ENCODE measurements at places on chromosomes 6 and 20.
A peak's percentile ranks its signal among the peaks of the same experiment; 100 is the strongest.

DNA sequence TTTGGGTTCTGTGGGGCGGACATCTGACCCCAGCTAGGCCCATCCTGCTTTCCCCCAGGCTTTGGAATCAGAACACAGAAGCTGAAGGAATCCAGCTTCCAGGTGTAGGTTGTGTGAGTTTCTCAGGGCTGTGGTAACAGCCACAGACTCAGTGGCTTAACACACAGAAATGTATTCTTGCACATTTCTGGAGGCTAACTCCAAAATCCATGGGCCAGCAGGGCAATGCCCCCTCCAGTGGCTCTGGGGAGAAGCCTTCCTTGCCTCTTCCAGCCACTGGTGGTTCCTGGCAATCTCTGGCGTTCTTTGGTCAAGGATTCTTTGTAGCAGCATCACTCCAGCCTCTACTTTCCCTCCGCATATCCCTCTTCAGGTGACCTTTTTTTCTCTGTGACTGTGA is 1.3 kb upstream of the EMILIN3 start:
- DNase-seq: no peak

GRCh38 chr6:24822696-24823095 is 24.0 kb upstream of the ARMH2 start:
- no peak for DNase-seq

GRCh38 chr6:17771609-17772008 is 64.9 kb upstream of the NUP153 start:
- no peak for DNase-seq

- peak; percentile 42 for DNase-seq
These were observed 21.3 kb downstream of the PRR18 start for GRCh38 chr6:166286839-166287271.

- no peak for DNase-seq
These were observed 302.0 kb downstream of the ALDH8A1 start for GRCh38 chr6:134647861-134648260.

GRCh38 chr6:136347847-136348246 is 58.2 kb upstream of the BCLAF1 start:
- no peak for DNase-seq

- no peak for DNase-seq
These were observed 29.2 kb downstream of the FARS2 start for GRCh38 chr6:5290500-5290899.

DNA sequence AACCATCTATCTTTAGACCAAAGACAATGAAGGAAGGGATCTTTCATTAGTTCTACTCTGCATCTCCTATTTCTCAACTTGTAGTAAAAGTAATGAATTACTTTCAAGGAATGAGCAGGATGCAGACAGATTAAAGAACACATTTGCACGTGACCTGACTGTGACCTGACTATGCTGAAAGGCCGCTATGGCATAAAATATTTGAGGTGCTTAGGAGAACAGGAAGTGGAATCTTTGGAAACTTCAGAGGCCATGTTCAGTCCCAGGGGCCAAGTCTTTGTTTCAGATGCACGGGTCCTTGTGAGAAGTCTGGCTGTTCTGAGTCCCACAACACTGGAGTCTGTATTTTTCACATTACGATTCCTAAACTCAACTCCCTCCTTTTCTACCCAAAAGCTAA is 41.0 kb downstream of the NINL start:
- DNase-seq: no peak

- no peak for DNase-seq
These were observed 41.1 kb downstream of the SUN5 start for GRCh38 chr20:32963176-32963575.

- no peak for DNase-seq
These were observed 19.5 kb upstream of the MAP3K4 start for GRCh38 chr6:160972111-160972510.

DNA sequence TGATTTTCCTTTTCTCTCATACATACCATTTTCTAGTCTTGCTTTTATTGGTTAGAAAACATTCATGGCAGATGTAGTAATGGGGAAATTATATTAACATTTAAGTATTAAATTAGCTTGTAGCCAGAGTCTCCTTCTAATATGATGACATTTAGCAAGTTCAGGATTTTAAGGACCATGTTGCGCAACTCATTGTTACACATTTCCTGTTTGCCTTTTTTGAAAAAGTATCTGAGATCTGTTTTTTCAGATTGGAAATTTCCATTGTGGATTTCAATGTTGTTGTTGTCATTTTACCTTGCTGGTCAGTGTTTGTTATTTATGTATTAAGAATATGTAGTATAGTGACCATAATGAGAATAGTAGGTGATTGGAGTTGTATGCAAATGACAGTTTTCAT is 38.7 kb downstream of the CDKAL1 start:
- peak; percentile 23 for DNase-seq

GRCh38 chr6:141848029-141848890 is 284.5 kb upstream of the GJE1 start:
- no peak for DNase-seq

GRCh38 chr20:10922941-10923340 is 249.1 kb upstream of the JAG1 start:
- no peak for DNase-seq

DNA sequence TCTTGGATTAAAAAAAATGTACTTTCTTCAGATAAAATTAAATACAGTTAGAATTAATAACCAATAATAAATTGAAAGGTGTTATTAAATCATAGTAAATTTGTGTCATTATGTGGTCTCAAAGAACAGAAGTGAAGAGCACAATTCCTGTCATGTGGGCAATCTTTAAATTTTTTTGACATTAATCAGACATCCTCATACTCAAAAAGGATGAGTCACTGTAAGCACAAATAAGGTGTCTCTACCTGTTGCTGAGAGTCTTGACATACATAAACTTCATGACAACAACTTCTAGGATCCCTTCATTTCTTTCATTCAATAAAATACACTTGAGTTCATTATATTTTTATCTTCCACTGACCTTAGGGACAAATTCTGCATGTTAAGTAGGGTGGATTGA is 76.1 kb downstream of the SLC22A3 start:
- no peak for DNase-seq

- DNase-seq: no peak
These were observed 6.8 kb downstream of the GCM2 start for GRCh38 chr6:10875026-10875425.

- no peak for DNase-seq
These were observed 14.5 kb downstream of the ARHGAP18 start for GRCh38 chr6:129695373-129696027.

GRCh38 chr6:113888493-113888892 is 31.3 kb downstream of the MARCKS start:
- no peak for DNase-seq

- DNase-seq: no peak
These were observed 272.1 kb upstream of the TAB2 start for GRCh38 chr6:149045404-149045803.

- DNase-seq: peak; percentile 28
These were observed 58.9 kb downstream of the RREB1 start for GRCh38 chr6:7166410-7167293.

DNA sequence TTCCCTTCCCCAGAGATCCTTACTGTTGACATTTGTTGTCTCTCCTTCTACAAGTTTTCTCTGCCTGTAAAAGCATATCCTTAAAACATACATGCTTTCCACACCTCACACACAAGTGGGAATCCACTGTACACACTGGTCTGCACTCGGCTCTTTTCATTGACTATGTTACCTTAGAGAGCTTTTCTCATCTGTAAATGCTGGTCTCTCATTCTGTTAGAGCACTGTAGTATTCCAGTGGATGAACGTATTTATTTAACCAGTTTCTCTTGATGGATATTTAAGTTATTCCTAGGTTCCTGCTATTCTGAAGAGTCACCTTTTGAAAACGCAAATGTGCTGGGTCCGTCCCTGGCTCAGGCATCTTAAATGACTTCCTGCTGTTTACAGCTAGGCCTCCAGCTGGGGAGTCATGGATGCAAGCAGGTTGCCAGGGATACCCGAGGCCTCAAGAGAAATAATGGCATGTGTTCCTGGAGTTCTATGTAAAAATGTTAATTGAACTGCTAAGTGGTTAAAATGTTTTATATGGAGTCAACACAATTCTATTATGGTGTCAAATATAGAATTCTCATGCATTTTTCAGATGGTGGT is 61.1 kb upstream of the TGM3 start:
- no peak for DNase-seq

GRCh38 chr6:81145506-81145905 is 607.0 kb downstream of the TENT5A start:
- no peak for DNase-seq

DNA sequence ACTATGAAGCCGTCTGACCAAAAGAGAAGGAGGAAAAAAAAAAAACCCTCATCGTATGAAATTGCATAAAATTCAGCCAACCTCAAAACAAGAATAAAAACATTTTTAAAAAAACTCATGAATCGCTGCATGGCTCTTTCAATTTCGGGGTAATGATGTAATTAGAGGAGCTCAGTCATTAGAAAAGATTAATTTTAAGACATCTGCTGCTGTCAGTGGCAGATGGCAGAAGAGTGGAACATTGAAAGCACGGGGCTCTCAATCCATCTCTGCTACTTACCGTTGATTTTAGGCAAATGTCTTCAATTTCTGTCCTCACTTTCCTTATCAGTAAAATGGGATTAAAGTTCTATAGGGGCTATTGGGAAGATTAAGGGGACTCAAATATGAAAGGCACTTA is 79.1 kb downstream of the EYA2 start:
- DNase-seq: no peak

DNA sequence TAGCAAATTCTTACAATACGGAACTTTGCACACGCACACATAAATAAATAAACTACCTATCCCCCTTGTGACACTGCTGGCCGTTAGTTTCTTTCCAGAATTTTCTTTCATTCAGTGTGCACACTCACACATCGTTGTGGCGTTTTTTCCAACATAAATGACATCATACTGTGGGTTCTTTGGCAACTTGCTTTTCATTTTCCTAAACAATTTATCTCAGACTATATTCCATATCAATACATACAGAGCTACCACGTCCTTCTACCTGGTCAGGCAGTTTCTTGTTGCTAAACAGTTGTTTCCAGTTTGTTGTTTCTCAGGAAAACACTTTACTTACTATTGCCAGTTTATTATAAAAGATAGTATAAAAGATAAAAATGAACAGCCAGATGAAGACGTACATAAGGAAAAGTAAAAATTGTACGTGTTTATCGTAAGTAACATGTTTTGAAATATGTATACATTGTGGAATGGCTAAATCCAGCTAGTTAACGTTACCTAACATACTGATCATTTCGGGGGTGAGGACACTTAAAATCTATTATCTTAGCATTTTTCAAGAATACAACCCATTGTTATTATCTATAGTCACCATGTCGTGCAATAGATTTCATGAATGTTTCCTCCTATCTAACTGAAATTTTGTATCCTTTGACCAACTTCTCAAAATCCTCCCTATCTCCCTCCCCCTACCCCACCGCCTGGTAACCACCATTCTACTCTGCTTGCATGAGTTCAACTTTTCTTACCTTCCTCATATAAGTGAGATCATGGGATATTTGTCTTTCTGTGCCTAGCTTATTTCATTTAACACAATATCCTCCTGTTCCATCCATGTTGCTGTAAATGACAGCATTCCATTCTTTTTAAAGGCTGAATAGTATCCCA is 1.2 kb upstream of the TP53RK start:
- DNase-seq: no peak

DNA sequence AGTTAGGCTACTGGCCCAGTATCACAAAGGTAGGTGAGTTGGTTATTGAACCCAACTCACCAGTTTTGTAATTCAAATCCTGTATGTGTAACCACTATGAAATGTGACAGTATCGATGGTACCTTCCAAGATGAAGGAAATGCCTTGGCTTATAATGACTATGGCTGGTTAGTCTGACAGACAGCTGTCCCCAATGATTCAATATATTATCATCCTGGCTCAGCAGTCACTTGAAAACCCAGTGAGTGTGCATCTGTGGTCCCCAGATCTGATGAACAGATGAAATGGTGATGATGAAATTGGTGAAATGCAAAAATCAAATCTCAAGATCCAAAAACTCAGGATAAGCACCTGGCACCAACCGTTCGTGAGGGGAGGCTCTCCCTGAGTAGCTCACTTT is 54.8 kb downstream of the TNFRSF21 start:
- no peak for DNase-seq

DNA sequence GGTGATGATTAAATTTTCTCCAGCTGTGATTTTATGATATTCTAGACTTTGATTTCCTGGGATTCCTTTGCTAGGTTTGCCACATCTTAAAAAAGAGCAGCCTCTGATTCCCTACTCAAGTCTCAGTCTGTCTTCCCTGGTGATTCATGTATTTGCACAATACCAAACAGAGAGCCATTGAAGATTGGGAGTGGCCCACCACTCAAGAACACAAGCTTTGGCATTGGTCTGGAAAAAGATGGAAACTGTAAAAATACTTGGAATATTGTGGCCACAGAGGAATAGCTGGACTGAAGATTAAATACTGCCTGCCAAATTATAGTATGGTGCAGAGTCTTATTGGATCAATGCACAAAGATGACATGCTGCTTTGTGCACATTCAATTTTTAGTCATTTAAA is 32.9 kb downstream of the PTCHD4 start:
- DNase-seq: no peak

GRCh38 chr20:1950836-1951235 is 43.0 kb downstream of the PDYN start:
- no peak for DNase-seq

DNA sequence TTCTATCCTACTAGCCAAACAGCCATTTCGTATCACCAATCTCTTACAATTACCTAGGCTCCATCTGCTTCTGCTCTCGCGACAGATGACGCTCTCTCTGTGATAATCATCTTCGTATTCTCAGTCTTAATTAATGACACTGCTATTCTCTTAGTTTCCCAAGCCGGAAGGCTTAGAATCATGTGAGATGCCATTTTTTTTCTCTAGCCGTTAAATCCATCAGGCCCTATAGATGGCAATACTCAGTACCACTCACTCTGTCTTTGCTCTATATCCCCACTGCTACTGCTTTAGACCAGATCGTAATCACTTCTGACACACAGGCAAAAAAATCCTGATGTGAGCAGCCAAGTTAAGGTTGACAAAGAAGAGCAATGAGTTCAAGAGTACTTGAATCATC is 2.1 kb upstream of the THEMIS start:
- no peak for DNase-seq

GRCh38 chr6:149450679-149451375 is 34.0 kb downstream of the ZC3H12D start:
- no peak for DNase-seq

DNA sequence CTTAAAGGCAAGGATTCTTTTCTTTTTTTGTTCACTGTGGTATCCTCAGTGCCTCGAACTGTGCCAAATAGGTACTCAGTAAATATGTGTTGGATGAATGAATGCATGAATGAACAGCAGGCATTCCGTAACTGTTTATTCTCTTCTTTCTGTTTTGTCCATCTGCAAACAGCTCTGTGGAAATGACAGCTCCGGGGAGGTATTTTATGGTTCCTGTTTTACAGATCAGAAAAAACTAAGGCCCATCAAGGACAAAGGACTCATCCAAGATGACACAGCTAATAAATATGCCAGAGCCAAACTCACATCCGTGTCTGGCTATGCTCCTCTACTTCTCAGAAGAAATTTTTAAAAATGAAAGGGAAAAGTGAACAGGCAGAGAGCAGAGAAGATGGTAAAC is 21.0 kb downstream of the JPH2 start:
- DNase-seq: no peak

GRCh38 chr6:45681860-45682511 is 304.3 kb upstream of the SUPT3H start:
- no peak for DNase-seq

- DNase-seq: no peak
These were observed 97.8 kb upstream of the PDE10A start for GRCh38 chr6:165760803-165761185.

GRCh38 chr20:60502881-60503280 is 544.7 kb downstream of the CDH26 start:
- no peak for DNase-seq

Measured in NCI-H2029 (cell line).